ENCODE measurements at places on chromosomes 13 and 19.

DNA sequence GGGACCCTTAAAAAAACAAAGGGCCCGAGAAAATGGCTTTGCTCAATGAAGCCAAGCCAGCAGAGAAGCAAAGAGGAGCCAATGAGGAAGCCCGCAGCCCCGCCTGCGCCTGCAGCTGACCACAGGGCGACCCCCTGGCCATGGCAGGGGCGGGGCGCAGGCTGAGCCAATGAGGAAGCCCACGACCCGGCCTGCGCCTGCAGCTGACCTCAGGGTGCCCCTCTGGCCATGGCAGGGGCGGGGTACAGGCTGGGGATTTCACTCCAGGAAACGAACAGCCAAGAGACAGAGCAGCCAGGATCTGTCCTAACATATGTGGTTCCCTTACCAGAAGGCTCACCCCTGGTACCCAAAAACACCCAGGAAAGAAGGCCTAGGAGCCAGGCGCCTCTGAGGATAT, 101.4 kb downstream of the STK24 start:
- DNase-seq: no peak

- peak; percentile 81 for DNase-seq
These were observed 3.1 kb downstream of the KISS1R start for GRCh38 chr19:920051-920864.

GRCh38 chr13:95226476-95226875, 74.8 kb downstream of the ABCC4 start:
- no peak for DNase-seq

- DNase-seq: no peak
These were observed 37.0 kb upstream of the MAP3K10 start for GRCh38 chr19:40154121-40154680.

- no peak for DNase-seq
These were observed 53.6 kb upstream of the C1QTNF9B start for GRCh38 chr13:23950736-23951510.

GRCh38 chr19:2846180-2846894, 5.1 kb downstream of the ZNF555 start:
- no peak for DNase-seq

DNA sequence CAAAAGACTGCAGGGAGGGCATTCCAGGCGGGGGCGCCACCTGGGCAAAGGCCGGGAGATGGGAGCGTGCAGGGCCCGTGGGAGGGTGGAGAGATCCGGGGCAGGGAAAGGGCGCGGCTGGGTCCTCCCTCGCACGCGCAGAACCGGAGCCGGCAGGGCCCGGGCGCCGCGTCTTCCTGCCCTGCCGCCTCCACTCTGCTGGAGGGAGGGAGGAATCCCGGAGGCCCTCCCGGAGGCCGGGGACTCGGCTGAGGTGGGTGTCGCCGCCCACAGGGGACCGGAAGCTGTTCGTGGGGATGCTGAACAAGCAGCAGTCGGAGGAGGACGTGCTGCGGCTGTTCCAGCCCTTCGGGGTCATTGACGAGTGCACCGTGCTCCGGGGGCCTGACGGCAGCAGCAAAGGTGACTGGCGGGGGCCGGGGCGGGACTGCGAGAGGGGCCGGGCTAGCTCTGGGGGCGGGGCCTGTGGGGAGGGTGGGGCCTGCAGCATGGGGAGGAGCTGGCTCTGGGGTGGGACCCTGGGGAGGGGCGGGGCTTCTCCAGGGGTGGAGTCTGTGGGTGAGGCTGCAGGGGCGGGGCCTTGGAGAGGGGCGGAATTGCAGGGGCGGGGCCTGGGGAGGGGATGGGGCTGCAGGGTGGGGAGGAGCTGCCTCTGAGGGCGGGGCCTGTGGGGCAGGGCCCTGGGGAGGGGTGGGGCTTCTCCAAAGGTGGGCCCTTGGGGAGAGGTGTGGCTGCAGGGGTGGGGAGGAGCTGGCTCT, 51.3 kb downstream of the CELF5 start:
- peak; percentile 94 for DNase-seq

- DNase-seq: no peak
These were observed 76.8 kb downstream of the TUBGCP3 start for GRCh38 chr13:112510987-112511685.

- DNase-seq: no peak
These were observed 11.6 kb downstream of the CLDN10 start for GRCh38 chr13:95564091-95564490.

GRCh38 chr13:110875241-110875640, 39.6 kb downstream of the ANKRD10 start:
- DNase-seq: no peak

DNA sequence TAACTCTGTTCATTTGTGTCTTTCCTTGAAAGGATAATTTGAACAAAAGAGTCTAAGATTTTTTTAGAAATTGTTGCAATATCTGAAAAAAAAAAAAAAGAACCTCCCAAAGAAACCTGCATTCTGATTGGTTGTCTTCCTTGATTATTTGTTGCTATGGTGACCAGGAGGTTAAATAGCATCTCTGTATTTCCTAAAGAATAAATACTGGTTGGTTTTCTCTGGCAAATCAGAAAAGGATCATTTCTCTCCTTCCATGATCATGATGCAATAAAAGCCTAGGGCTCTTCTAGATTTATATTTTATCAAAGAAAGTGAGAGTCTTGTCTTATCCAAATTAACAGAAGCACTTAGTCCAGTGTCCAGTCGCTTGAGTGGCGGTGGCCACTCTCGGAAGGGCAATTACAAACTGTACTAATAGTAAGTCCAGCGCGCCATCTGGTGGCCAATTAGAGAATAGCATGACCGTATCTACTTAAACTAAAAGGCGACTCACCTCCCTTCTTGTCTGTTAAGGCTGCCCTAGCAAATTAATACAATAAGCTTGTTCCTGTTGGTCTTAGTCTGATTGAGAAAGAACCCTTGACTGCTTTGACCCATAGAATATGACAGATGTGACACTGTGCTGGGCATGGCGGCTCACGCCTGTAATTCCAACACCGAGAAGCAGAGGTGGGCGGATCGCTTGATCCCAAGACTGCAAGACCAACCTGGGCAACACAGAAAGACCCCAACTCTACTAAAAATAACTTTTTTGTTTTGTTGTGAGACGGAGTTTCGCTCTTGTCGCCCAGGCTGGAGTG, 47.0 kb upstream of the PNMA8B start:
- DNase-seq: peak; percentile 72

GRCh38 chr13:26601669-26602068, 44.2 kb downstream of the WASF3 start:
- DNase-seq: no peak

- DNase-seq: no peak
These were observed 13.3 kb downstream of the KCNC3 start for GRCh38 chr19:50315773-50316448.

- DNase-seq: no peak
These were observed 290.4 kb downstream of the TEX29 start for GRCh38 chr13:111610879-111611278.

DNA sequence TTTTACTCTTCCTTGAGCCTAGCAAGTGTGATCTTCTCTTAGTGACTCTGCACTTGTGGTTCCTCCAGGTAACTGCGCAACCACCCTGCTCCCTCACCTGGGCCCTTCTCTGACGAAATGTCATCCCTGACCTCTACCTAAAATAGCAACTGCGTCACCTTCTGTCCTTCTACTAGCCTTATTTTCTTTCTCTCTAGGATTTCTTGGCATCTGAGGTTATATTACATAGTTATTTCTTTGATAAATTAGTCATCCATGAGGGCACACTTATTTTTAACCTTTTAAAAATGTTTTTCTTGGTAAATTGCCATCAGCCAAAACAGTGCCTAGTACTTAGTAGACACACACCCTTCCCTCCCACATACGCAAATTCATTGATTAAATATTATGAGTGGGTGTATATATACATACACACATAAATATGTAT, 355.5 kb downstream of the ENOX1 start:
- DNase-seq: no peak

DNA sequence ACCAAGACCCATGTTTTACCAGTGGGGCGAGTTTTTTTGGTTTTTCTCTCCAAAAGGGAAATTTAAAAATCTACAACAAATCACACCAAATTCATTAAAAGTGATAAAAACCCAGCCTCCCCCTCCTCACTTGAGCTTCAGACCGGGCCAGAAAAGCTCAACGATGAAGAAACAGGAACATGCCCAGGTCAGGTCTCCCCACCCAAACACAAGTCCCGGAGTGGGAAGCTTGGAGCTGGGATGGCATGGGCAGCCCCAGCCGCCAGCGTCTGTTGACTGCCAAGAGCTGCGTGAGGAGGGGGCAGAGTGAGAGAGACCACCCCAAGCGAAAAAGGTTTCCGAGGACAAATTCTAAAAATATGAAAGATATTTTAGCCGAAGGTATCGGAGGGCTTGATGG, 3.7 kb downstream of the RNU6-9 start:
- no peak for DNase-seq

DNA sequence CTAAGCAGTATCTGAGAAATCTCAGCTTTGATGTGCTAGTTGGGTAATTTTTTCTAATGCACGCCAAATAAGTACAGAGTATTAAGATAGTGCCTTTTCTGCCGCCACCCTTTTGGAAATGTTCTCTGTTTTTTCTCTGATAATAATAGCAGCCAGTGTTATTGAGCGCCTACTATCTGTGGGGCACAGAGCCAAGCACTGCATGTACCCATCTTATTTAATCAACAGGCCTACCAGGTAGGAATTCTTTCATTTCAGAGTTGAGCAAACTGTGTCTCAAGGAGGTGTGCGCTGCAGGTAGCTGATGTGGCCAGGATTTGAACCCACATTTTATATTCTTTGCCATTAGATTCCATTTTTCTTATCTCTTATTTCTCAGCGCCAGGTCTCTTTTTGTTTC, 1.4 kb downstream of the EPN1 start:
- no peak for DNase-seq

- DNase-seq: no peak
These were observed 166.7 kb downstream of the USP12 start for GRCh38 chr13:27004866-27005265.

GRCh38 chr13:100755891-100756290, 81.3 kb upstream of the TMTC4 start:
- DNase-seq: no peak

DNA sequence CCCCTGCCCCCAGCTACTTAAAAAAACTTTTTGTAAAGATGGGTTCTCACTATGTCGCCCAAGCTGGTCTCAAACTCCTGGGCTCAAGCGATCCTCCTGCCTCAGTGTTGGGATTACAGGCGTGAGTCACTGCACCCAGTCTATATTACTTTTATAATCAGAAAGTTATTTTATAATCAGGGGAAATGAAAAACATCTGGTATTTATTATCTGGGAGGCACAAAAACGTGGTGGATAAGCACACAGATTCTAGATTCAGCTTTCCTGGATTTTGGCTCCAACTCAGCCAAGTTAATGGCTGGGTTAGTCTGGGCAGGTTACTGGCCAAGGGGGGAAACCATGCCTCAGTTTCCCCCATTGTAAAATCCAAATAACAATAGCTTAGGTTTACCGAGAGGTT, 24.7 kb downstream of the KEAP1 start:
- no peak for DNase-seq

DNA sequence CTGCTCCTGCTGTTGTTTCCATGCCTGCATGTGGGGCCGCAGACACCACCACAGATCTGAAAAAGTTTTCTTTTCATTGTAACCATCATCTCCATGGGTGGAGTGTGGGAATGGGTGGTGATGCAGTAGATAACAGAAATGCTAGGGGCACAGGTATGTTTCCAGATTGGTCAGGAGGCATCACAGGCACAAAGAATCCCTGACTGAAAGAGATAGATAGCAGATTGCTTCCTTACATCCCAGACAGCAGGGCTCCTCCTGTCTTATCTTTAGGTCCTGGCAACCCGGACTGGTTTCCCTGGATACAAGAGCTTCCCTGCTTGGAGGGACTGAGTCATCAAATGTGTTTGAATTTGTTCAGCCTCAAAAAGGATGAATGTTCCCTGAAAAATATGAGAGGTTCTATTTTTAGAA, 1937.6 kb downstream of the PCDH9 start:
- DNase-seq: no peak

DNA sequence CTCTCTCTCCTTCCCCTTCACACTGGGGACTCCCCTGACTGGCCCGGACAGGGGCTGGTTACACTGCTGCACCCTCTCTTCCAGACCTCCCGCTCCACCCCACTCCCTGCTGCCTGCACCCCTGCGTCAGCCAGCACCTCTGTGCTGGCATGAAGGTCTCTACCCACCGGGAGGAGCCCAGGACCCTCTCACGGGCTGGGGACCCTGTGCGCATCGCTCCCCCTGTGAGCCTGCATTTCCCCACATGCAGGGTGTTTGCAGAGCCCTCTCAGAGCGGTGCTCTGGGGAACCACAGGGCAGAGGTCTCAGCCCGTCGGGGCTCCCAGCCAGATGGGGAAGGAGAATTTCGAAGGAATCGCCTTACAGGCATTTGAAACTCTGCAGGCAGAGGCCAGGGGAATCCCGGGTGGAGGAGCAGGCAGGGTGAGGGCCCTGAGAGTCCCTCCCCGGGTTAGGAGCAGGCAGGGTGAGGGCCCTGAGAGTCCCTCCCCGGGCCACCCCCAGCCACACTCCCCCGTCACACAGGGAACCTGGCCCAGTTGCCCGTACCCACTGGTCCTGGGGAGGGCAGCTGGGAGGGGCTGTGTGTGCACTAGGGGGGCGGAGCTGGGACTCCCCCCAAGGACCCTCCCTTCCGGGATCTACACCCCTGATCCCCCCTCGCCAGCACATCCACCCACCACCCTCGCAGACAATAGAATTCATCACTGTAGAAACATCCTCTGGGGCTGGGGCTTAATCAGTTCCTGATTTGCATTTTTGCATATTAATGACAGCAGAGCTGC, 16.3 kb upstream of the TCF3 start:
- peak; percentile 29 for DNase-seq

DNA sequence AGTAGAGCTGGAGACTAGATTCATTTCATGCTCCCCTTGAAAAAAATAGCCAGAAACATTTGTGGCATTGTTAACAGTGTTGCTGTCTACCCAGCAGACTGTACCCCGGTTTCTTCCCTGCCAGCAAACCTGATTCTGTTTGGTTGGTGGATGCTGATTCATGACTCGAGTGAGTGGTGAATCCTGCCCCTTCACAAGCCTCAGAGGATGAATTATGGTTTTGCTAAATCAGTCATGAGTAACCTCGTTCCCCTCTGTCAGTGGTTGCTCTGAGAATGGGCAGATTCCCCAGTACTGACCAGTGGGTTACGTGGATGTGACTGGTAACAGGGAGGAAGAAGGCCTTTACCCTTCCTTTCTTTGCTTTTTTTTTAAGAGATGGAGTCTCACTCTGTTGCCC, 10.1 kb downstream of the NLRP12 start:
- no peak for DNase-seq

- no peak for DNase-seq
These were observed 6.1 kb upstream of the ANKLE1 start for GRCh38 chr19:17275441-17276175.

DNA sequence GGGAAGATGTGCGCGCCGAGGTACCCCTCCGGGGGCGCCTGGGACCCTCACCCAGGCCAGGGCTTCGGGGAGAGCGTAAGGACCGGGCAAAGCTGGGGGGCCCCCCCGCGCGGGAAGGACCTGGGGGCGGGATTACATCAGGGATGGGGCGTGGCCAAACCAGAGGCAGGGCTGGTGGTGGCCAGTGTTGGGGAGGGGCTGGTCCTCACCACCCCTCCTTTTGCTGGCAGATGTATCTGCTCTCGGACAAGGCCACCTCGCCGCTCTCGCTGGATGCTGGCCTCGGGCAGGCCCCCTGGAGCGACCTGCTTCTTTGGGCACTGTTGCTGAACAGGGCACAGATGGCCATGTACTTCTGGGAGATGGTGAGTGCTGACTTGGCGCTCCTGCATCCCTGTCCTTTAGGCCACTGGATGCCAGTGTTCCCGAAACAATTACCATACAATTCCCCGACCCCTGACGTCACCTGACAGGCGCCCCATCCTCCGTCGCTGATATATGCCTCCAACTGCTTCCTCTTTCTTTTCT, 25.3 kb downstream of the TRPM4 start:
- no peak for DNase-seq
